ENCODE measurements at places on chromosomes 3 and 15.
A peak's percentile ranks its signal among the peaks of the same experiment; 100 is the strongest.

DNA sequence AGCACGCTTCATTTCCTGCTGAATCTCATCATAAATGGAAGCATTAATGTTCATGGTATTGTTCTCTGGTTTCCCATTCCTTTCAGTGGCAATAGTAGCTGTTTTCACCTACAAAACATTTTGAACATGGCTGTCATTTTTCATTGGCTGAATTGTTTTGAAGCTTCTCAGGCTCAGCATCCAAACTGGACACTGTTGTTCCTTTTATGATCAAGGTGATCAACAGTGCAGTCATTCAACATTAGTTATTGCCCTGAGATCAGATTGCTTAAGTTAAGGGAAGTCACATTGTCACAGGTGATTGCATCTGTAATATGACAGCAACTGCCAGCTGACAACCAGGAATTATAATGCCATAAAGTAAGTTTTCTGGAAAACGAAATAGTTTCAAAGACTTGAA, 46.9 kb downstream of the SATB1 start:
- DNase-seq, result no peak

DNA sequence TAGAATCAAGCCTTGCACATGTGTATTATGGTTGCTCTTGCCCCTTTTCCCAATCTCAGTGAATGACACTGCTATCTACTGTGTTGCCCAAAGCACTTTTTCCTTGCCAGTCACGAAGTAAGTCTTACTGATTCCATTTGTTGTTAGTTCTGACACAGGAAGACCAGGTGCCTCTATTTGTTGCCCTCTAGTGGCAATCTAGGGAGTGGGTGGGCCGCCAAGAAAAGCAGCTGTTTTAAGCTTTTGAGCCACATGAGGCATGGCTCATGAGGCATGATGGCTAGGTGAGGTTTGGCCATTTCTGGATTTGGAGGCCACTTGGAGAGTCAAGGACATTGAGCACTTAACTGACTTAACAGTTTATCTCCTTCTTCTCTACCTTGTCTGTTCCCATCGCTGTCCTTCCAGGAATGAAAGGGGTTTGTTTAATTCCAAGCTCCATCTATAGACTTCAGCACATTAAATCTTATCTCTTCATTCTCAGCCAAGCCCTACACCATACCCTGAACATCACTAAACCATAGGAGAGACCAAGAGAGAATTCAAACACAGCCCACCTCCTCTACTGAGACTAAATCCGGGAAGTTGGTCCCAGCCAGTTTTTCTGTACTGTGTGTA, 103.1 kb downstream of the HCN4 start:
- peak; percentile 5 for DNase-seq

DNA sequence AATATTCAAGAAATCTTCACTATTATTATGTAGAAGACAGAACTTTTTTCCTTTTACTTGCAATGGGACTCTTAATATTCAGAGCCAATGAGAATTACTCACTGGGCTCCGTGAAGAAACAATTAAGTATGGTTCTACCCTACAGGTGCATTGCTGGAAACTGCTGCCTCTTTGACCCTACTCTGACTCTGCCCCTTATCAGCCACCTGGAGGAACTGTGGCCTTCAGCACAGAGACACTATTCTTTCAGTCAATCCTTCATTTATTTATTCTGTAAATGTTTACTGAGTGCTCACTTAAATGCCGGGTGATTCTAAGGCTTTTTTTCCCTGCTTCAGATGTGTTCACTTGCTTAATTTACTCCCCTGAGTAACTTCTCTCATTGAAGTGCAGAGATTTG, 163.2 kb downstream of the SYNPR start:
- DNase-seq, result peak; percentile 44

- DNase-seq, result peak; percentile 62
Observed at GRCh38 chr3:184261854-184262763, 756 bp upstream of the CAMK2N2 start.

DNA sequence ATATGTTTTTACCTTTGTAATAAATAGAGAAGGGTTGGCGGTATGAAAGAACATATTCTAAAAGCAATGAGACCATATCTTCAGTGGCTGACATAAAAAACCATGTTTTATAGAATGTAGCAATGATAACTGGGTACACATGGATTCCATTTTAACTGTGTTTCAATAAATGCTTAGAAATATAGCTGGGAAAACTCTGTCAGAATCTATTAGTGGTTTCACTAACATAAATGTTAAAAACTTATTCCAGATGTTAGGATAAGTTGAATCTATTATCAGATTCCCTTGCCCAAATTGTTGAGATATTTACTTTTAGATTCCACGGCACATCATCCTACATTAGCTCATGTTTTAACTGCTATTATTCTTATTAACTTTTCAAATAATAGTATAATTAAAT, 772.2 kb upstream of the ALCAM start:
- DNase-seq, result no peak

- no peak for DNase-seq
Observed at GRCh38 chr15:90184119-90184785, 16.9 kb upstream of the SEMA4B start.

- DNase-seq, result peak; percentile 41
Observed at GRCh38 chr3:29705906-29706844, 425.3 kb downstream of the RBMS3 start.

DNA sequence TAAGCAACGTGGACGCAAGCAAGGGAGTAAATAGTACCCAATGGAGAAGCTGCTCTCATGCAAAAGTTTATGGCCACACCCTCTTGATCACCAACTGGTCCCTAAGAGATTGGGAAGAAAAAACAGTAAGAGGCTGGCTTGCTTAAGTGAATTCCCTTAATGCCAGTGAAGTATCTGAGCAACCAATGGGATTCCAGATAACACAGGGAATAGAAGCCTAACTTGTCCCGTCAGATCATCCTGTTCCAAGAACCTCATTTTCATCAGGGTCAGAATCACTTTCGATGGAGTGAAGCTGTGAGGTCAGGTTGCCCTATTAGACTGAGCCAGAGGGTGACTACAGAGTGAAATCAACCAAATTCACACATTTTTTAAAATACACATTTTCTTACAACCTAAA, 104.3 kb downstream of the CD47 start:
- DNase-seq, result no peak

DNA sequence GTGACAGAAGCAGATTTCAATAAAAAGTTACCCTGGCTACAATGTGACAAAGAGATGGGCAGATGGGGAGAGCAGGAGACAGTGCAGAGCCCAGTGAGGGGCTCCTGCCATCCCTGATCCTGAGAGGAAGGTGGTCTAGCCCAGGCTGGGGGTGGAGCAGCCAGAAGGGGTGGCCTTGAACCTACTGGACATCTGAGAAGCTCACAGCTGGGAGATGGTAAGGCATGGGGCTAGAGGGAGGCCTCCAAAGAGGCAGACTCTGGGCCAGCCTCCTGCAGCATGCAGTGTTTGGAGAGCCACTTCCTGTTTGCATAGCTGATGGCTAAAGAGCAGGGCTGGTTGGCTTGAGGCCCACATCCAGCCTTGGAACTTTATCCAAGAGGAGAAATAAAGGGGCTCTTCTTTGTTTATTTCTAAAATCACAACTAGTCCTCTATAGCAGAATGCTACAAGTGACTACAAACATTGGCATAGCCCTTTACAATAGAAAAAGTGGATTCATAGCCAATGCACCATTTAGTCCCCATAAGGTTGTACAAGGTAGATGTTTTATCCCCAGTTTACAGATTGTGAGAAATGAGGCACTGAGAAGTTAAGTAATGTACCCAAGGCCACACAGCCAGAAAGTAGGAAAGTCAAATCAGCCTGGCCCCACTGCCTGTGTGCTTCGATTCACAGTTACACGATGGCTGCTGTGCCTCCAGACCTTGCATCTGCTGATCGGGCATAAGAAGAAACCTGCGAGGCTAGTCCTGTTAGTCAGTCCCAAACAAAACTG, 4.6 kb downstream of the EFCC1 start:
- no peak for DNase-seq

DNA sequence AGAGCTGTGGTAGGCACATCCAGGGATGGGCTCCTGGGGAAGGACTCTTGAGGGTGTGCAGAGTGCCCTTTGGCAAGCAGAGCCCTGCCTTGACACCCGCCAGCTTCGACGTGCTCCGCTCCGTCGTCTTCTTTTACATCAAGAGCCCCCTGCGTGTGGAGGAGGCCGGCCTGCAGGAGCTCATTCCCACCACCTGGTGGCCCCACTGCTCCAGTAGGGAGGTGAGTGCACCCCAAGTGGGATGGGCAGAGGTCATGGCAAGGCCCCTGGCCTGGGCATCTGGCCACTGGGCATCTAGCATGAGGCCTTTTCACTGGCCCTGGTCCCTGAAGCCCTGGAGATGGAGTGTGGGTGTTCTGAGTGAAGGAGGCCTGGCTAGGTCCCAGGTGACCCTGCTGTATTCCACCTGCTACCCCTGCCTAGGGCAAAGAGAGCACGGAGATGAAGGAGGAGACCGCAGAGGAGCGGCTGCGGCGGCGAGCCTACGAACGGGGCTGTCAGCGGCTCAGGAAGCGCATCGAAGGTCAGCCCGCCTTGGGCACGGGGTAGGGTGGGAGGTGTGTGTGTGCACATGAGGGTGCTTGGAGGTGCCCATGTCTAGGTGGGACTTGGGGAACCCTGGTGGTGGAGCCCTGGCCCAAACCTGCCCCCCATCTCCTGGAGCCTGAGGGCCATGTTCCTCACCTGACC, 12.2 kb downstream of the RNF123 start:
- no peak for DNase-seq

GRCh38 chr3:71415681-71416122, 167.8 kb downstream of the FOXP1 start:
- DNase-seq, result no peak

DNA sequence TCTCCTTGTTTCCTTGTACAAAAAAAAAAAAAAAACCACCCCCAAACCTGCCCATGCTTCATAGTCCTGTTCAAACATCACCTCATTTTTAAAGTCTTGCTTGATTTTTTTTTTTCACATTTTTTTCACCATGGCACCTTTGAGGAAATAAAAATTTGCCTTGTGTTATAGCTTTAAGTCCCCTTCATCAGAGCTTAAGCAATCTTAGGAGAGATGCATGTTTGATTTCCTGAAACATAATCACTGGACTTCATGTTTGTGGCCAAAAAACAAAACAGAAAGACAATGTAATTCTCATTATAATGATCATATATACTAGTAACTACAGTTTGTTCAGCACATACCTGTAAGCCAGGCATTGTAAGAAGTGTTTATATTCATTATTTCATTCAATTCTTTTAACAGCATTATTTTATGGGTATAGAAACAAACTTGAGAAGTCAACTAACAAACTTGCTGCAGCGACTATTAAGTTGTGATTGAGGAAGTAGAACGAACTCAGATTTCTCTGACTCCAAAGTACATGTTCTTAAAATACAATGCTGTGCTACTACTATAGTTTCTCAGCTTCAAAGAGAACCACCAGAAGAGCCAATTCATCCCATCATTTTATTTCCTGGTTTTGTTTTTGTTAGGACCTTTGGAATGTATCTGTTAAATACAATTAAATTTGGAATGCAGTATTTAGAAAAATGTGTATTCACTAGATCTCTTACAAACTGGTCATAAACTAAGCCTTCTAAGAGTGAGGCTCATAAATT, 203.8 kb downstream of the TCF12 start:
- DNase-seq, result no peak

DNA sequence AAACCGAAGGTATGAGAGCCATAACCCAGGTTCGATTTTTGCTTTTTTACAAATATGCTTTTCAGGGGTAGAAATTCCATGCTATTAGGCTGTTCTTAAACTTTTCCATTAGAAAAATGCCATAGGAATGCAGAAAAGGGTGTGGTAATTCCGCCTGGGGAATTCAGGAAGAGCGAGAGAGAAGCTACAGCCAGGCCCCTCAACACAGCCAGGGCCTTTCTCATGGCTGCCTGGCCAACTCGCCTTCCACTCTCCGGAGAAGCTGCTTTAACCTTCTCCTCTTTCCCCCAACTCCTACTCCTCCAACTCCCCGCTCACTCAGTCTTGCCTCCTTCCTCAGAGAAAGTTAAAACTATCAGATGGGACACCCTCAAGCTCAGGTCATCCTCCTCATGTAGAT, 9.1 kb upstream of the TICRR start:
- no peak for DNase-seq

DNA sequence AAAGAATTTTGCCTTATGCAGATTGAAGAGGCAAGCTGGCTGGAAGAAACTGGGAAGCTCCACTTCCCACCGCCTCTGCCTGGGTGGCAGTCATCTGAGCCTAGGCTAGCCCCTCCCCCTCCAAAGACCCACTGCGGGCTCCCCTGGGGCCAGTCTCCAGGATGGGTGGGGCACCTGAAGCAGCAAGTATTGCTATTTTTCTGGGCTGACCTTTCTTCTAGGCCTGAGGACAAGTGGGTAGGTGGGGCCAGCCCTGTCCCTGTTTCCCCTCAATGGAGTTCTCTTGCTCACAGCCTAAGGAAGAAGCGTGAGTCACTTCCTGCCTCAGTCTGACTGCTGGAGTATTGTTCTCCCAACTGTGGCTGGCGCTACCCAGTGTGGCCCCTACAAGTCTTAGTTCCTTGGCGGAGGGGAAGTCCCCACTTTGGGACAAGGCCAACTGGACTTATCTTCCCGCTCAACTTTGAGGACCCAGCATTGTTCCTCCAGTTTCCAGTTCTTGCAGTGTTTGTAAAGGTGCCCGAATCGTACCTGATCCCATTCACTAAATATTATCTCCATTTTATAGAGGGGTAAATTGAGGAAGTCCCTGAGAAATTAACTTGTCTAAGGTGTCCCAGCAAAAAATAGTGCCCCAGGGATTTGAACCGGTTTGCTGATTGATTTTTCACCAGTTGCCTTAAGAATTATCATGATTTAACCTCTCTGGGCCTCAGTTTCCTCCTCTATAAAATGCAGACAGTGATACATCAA, 1.4 kb downstream of the FURIN start:
- peak; percentile 9 for DNase-seq

DNA sequence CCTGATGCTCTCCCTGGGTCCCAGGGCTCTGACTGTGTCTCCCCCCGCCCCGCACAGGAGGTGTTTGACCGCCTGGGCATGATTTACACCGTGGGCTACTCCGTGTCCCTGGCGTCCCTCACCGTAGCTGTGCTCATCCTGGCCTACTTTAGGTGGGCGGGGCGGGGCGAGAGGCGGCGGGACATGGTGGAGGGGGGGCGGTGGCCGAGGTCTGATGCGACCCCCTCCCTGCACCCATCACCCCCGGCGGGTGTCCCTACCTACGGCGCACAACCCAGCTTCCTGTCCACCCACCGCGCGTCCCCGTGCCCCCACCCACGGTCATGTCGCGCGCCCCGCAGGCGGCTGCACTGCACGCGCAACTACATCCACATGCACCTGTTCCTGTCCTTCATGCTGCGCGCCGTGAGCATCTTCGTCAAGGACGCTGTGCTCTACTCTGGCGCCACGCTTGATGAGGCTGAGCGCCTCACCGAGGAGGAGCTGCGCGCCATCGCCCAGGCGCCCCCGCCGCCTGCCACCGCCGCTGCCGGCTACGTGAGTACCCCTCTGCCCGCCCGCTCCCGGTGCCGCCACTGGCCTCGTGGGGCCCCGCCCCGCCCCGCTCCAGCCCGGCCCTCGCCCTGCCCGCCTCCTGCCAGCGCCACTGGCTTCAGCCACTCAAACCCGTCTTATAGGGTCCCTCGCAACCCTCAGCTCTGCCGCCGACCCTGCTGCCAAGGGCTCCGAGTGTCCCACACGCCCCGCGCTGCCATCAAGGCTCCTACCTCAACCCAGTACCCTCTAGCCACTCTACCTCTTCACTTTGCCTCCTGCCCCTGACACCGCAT, 21.0 kb downstream of the PTH1R start:
- DNase-seq, result no peak

Data from NCI-H1436 treated with DMSO at 0.1 percent for 48 hours (cell line).